ENCODE measurements at places on chromosomes 7 and 10.

DNA sequence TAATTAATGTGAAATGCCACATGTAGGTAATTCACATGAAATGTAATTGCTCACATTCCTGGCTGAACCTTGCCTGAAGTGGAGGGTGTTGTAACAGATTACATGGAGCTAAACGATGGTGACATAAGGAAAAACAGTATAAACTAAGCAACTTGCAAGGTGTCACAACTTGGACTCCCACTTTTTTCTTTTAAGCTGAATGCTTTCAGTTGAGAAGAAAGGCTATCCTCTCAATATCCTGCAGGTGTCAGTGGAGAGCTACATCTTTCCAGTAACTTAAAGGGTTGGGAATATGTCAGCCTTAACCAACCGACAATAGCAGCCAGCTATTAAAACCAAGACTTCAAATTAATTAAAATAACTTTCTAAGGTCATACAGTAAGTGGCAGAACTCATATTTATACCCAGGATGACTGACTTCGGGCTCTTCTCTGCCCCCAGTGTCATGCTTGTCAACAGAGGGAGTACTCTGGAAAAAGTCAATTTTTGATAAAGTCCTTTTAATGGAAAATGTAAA, 33.7 kb downstream of the NRBF2 start:
- DNase-seq, result no peak

GRCh38 chr7:114264023-114264422, 150.6 kb upstream of the FOXP2 start:
- DNase-seq, result no peak

- DNase-seq, result no peak
Observed at GRCh38 chr10:6917125-6917524, 337.0 kb upstream of the PRKCQ start.

DNA sequence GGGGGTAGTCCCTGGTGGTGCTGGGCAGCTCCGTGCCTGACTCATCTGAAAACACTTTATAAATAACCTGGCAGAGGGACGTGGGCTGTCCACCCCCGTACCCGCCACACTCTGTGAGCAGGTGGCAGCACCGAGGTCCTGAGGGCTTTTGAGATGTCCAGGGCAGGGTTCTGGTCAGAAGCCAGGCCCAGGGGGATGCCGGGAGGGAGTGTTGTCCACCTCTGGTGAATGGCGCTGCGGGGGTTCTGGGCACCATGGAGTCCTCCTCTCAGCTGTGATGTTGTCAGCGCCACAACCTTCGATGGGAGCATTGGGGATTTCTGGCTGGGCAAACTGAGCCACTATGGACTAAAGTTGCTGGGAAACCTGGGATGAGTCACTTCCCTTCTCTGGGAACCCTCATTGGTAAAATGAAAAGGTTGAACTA, 27.4 kb upstream of the GOLGA7B start:
- DNase-seq, result no peak

- DNase-seq, result no peak
Observed at GRCh38 chr7:116407165-116407564, 92.4 kb upstream of the CAV2 start.

DNA sequence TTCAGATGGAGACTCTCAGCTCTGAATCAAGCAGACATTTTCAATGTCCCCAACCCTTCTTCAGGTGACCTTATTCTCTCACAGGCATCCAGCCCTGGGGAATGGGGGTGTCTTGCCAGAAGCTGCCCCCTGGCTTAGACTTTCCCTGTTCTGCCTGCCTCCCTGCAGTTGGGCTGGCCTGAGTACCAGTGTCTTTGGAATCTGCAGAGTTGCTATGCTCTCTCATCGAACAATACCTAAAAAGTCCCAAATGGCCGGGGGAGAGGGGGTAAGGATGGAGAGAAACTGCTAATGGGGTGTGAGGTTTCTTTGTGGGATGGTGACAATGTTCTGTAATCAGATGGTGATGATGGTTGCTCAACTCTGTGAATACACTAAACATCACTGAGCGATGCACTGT, 20.6 kb downstream of the SLC18A2 start:
- DNase-seq, result no peak

- no peak for DNase-seq
Observed at GRCh38 chr7:155299535-155300202, 2.0 kb downstream of the INSIG1 start.

GRCh38 chr10:43824934-43825333, 176.3 kb upstream of the ZNF32 start:
- DNase-seq, result peak; percentile 35

DNA sequence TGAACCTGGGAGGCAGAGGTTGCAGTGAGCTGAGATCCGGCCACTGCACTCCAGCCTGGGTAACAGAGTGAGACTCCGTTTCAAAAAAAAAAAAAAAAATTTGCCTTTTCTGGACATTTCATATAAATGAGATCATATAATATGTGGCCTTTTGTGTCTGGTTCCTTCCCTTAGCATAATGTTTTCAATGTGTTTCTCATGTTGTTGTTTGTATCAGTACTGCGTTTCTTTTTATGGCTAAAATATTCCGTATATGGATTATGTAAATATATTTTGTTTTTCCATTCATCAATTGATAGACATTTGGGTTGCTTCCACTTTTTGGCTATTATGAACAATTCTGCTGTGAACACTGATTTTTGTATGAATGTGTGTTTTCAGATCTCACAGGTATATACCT, 257.6 kb downstream of the CCDC3 start:
- DNase-seq, result no peak

DNA sequence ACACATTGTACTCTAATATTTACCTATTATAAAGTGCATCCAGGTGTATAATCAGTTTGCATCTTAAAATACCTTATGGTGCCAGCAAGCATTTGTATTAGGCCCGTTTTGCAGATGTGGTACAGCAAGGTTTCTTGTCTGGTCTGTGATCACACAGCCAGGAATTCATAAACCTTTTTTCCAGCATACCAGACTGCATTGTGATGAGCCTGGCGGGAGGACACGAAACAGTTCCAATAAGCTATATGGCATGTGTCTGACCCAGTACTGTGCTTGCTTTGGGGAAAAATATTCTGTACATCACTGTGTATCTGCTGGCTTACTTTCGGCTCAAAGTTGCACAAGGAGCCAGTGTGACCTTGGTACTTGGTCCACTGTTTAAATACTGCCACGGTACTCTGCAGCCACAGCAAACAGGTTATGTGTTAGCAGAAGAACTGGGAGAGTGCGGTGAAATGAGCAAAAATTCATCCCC, 36.3 kb downstream of the CHN2 start:
- DNase-seq, result no peak

- DNase-seq, result peak; percentile 45
Observed at GRCh38 chr10:132550366-132551092, 12.9 kb downstream of the INPP5A start.

GRCh38 chr10:114470956-114471905, 66.9 kb upstream of the AFAP1L2 start:
- peak; percentile 68 for DNase-seq

- no peak for DNase-seq
Observed at GRCh38 chr10:131676800-131677421, 223.9 kb upstream of the PPP2R2D start.

GRCh38 chr10:34185998-34186397, 629.1 kb downstream of the PARD3 start:
- DNase-seq, result no peak

GRCh38 chr10:99709480-99710229, 22.3 kb downstream of the COX15 start:
- peak; percentile 62 for DNase-seq

- DNase-seq, result no peak
Observed at GRCh38 chr10:102106998-102107397, 13.2 kb downstream of the LDB1 start.

All from islet precursor cell (in vitro differentiated cells).